ENCODE measurements at places on chromosomes 7 and 10. TPM values are rescaled to one million over a fixed set of nuclear protein-coding genes. Genes with fewer than 3 reads are reported as not detected.

Gene KCP
- total RNA-seq = 9.9 TPM

Gene SNX13
- 56.3 TPM for total RNA-seq

GRCh38 chr10:91201213-91201996 lies 19.1 kb upstream of the PCGF5 start:
- no peak for DNase-seq

DNA sequence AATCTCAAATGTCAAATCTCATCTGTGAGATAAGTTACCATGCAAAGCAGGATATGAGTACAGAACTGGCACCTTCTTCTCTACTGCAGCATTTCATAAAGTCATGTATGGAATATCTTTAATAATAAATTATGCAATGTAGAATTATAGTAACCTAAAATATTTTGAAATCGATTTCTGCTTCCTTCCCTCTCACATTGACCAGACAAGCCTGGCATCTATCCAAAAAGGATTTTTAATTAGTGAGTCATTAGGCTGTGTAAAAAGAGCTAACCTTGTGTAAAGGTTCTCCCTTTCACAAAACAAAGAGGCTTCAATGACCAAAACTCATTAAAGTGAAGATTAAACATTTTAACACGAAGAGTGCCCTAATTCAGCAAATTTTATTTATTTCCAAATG lies 48.8 kb upstream of the EXOC6 start:
- DNase-seq = no peak

GRCh38 chr10:11322698-11323097 lies 288.8 kb downstream of the USP6NL start:
- DNase-seq = no peak

Gene POLR1F
- 14.5 TPM for total RNA-seq

Gene ADARB2
- total RNA-seq = not detected

DNA sequence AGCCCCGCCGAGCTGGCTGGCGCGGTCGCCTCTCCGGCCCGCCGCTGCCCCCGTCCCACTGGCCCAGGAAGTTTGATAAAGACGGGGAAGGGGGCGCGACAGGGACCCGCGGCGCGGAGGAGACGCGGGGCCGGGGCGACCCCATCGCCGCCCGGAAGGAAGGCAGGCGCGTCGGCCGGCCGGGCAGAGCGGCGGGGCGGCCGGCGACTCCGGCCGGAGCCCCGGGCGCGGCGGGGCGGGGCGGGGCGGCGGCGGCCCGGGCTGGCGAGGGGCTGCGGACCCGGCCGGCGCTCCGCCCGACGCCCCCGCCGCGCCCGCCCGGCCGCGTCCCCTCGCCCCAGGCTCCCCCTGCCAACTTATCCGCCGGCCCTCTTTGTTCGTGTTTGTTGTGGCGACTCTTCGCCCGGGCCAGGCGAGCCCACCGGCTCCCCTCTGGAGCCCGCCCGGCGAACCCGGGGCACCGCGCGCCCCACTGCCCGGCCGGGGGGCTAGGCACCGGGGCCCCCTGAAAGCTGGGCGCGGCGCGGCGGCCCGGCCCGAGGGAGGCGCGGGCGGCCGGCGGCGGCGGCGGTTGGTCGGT lies 571 bp downstream of the KDM7A start:
- DNase-seq = no peak

GRCh38 chr7:17590221-17590620 lies 291.8 kb downstream of the AHR start:
- peak; percentile 24 for DNase-seq

DNA sequence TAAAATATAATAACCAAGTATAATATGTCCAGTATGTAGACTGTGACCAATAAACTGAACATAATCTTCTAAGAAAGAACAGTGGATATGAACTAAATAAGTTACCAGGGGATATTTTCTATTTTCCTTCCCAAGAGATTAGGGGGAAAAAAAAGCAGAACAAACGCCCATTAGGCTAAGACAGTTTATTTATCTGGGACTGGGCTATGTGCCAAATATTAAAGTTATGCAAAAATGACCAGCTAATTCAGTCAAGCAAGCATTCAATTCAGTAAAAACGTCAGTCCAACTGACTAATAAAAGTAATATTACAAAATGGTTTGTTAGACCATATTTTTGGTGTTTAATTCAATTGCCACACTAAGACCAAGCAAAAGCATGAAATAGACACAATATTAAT lies 122.2 kb downstream of the TSPAN12 start:
- DNase-seq = no peak

- no peak for DNase-seq
These were observed 156.5 kb upstream of the HDAC9 start for GRCh38 chr7:18338910-18339523.

Gene HEPACAM2
- not detected for total RNA-seq

Gene LRRC17
- total RNA-seq = not detected

Gene SHTN1
- total RNA-seq = 33.6 TPM

Gene CNPY1
- total RNA-seq = not detected

DNA sequence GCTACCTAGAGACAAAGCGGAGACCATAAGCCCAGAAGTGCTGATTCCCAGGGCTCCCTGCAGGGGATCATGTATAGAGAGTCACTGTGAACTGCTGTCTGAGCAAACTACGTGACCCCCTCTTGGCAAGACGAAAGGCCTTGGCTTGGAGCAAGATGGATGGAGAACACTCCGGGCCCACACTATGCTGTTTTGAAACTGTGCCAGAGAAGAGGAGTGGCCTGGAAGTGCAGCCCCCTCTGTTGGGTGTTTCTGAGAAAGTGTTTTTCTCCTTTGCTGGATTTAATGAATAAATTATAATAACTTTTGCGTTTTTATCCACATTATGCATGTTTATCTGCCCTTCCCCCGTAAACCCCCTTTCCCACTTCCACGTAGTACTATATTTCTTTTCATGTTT lies 639.3 kb upstream of the GALNT17 start:
- no peak for DNase-seq

DNA sequence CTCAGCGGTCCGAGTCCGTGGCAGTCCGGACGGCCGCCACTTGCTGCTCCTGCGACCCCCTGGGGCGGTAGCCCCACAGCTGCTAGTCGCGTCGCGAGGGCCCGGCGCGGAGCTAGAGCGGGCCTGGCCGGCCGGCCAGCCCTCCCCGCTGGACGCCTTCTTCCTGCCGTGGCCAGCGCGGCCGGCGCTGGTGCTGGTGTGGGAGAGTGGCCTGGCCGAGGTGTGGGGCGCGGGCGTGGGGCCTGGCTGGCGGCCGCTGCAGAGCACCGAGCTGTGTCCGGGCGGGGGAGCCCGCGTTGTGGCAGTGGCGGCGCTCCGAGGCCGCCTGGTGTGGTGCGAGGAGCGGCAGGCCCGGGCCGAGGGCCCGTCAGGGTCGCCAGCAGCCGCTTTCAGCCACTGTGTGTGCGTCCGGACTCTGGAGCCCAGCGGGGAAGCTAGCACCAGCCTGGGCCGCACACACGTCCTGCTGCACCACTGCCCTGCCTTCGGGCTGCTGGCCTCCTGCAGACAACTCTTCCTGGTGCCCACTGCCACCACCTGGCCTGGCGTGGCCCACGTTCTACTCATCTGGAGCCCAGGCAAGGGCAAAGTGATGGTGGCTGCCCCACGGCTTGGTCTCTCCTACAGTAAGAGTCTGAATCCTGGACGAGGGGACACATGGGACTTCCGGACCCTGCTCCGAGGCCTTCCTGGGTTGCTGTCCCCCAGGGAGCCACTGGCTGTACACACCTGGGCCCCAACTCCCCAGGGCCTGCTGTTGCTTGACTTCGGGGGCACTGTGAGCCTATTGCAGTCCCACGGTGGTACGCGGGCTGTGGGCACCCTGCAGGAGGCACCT lies 631 bp downstream of the HPS6 start:
- peak; percentile 21 for DNase-seq

Gene TEX36
- total RNA-seq = 1.1 TPM

DNA sequence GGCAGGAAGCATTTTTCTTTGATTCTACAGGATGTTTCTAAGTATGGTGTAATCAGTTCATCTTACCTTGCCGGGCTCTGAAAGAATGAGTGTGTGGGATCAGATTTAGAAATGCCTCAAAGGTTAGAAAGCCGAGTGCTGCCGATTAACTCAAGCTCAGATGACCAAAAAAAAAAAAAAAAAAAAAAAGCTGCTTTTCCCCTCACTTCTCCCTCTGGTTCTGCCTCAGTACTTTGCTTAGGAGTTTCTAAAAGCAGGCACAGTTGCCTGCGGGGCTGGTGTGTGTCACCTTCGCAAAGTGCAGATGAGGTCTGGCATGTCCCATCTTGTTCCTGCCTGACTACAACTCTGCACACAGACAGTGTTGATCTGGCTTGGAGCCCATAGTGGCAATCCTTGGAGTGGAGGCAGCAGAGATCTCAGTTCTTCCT lies 47.0 kb downstream of the KIAA1217 start:
- peak; percentile 60 for DNase-seq
